ENCODE measurements at places on chromosomes 3 and 15.

DNA sequence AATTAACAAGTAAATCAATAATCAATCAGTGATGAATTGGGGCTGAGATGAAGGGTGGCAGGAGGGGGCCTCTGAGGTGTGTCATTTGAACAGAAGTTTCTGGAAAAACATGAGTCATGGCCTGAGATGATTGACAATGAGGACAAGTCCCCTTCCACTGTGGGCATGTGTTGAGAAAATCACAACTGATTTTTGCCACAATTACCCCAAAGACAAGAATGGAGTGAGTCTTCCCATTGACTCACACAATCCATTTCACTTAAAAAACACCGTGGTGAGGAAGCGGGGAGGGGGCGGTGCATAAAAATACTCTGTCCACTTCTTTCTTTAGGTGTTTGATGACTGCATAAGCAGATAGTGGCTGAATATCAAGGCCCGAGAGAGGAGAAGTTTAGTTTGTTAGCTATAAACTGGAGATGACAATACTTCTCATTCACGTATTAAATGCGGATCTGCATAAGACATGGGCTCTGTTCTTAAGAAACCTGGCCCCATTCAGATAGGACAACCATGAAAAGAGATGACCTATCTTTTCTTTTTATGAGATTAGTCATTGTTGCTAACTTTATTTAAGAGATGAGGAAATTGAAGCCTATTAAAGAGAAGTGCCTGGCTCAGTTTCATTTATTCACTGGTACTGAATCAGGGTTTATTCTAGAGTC lies 34.7 kb downstream of the SHC4 start:
- no peak for DNase-seq

DNA sequence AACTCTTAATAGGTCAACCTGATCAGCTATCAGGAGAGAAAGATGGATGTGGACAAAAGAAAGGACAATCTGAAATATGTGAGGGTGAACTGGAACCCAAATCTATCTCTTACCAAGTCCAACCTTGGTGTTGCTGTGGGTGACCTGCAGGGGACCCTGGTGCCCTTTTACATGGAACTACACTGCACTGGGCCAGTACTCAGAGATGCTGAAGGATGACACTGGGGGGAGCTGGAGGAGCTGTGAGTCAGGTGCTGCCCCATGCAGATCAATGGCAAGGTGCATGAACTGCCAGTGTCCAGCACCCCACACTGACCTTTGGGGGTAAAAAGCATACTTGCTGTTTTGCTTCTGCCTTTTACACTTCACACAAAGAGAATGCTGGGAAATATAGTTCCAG lies 55.6 kb upstream of the TBC1D5 start:
- no peak for DNase-seq

GRCh38 chr3:52787246-52787645 lies 7.3 kb upstream of the ITIH3 start:
- no peak for DNase-seq

DNA sequence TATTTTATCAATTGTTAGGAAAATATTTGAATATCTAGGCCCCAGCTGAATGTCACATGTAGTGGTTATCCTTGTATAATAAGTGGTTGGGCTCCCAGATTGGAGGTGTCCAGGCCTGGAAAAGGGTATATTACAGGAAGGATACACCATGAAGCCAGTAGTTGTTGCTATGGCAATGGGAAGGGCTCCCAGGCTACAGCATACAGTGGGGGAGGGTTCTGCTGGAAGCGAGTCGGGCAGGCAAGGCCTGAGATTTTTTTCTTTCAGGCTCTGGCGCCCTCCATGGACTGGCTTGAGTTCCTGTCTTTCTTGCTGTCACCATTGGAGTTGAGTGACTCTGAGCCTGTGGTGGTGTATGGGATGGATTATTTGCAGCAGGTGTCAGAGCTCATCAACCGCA lies 8.9 kb downstream of the ECE2 start:
- no peak for DNase-seq

- DNase-seq: no peak
Observed at GRCh38 chr3:136277634-136278033, 27.5 kb downstream of the PCCB start.

GRCh38 chr15:82986442-82986780 lies 401 bp downstream of the RAMAC start:
- no peak for DNase-seq

Measured in stimulated activated CD8-positive, alpha-beta memory T cell treated with anti-CD3 and anti-CD28 coated beads, Interleukin-12 subunit alpha, Interleukin-12 subunit beta, amount 100 ng/mL, for 1 hour (primary cell).